Kasumi-1 (cell line): ENCODE measurements at places on chromosomes 3 and 15.

- DNase-seq = no peak
Observed at GRCh38 chr3:28924744-28925360, 356.0 kb upstream of the RBMS3 start.

DNA sequence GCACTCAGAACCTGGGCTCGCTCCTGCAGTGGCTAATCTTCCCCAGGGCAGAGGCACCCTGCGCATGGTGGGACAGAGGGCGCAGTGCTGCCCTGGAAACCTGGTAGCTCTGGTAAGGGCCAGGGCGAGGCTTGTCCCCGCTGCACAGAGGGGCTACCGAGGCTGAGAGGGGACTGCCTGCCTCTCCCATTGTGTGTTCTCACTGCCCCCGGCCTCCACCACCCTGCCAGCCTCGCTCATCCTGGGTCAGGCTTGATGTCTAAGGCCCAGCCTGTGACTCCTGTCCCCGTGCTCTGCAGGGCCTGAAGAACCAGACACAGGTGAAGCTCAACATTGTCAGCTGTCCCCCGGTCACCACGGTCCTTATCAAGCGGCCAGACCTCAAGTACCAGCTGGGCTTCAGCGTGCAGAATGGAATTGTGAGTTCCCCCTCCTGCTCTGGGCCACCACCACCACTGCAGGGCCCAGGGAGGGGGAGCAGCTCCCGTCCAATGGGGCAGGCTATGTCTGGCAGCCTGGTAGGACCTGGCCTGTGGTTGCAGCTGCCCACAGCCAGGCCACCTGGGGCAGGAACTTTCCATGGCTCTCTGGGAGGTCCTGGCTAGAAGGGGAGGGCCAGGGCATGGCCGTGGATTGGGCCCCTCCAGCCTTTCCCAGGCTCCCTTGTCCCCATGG is 161.5 kb downstream of the NSMCE3 start:
- no peak for DNase-seq

DNA sequence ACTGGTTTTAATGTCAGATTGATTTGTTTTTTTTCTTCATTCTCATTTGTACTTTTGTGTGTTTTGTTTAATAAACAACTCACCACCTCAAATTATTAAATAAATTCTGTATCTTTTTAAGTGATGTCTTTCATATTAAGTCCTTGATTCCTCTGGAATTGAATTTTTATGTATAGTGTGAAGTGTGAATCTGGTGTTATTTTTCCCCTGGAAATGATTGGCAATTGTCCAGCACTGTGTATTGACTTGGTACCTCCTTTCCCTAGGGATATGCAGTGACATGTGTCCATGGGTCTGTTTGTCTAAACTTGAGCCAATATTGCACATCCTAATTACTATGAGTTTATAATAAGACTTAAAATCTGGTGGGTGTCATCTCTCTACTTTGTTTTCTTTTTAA is 2.1 kb downstream of the RNU5B-1 start:
- no peak for DNase-seq

- DNase-seq = no peak
Observed at GRCh38 chr15:72536506-72536905, 62.4 kb downstream of the ARIH1 start.

- peak; percentile 80 for DNase-seq
Observed at GRCh38 chr15:70259028-70259424, 161.3 kb upstream of the TLE3 start.

- DNase-seq = no peak
Observed at GRCh38 chr3:8980756-8981257, 17.5 kb upstream of the RAD18 start.

DNA sequence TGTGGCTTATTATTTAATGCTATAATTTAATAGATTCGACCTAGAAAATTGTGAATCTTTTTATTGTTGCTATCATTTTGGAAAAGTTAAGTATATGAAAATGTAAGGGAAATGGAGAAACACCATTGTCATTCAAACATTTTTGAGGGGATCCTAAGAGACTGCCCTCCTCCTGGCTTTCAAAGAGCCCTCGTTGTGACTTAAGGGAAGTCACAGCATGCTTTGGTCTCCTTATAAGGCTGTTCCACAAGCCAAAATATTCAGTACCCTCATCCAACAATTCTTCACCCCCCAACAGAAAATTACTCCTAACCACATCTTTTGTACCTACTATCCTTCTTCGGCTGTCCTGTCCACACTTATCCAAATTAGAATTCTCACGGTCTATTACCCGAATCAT is 140.2 kb downstream of the GBE1 start:
- no peak for DNase-seq

DNA sequence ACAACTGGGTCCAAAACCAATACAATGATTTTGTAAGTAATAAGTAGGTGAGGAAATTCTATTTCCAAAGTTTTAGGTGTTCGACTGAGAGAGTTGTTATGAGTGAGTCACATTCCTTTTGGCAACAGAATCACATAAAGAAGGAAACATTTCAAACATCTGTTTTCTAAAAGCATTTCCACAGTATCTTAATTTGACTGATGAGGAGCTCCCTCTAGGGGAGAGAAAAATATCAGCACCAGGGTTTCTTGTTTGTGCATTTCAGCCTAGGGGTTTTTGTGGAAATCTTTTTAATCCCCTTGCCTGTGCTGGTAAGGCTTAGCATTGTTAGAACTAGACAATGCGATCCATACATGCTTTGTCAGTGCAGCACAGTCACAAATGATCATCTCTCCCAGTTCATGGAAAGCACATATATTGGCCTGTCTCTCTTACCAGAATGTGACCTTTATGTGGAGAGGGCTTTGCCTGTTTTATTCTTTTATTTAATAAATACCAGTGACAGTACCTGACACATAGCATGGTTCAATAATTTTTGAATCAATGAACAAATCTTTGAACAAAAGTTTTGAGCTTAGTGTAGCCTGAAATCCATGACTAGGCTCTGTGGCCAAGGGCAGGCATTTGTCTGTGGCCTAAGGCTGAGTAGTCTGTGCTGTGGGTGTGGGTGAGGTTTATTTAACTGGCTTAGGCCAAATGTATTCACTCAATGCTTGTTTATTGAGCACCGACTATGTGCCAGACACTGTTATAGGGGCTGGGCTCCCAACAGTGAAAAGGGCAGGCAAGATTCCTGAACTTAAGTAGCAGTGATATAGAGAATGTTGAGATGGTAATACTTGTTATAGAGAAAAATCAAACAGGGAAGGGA is 21.1 kb upstream of the IQCF6 start:
- DNase-seq = peak; percentile 67

- DNase-seq = peak; percentile 13
Observed at GRCh38 chr3:111072031-111072921, 660 bp downstream of the NECTIN3 start.

DNA sequence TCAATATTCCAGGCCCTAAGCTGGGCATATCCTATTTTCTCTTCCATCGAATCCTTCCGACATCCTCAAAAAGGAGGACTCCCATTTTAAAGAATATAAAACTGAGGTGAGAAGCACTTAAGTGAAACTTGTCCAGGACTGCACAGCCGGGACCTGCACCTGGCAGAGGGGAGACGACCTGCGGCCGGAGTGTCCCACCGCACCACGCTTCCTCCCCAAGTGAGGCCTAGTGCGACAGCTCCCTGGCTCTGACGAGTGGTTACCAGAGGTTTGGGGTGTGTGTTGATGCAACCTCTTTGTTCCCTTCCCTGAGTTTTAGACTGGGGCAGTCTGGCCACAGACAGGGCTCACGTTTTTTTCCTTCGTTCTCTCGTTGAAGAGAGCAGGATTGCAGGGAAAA is 24.9 kb upstream of the ATP2B2 start:
- DNase-seq = no peak

GRCh38 chr3:193805448-193805847 is 212.4 kb downstream of the OPA1 start:
- no peak for DNase-seq

GRCh38 chr3:158160958-158161357 is 51.1 kb downstream of the RSRC1 start:
- peak; percentile 7 for DNase-seq

DNA sequence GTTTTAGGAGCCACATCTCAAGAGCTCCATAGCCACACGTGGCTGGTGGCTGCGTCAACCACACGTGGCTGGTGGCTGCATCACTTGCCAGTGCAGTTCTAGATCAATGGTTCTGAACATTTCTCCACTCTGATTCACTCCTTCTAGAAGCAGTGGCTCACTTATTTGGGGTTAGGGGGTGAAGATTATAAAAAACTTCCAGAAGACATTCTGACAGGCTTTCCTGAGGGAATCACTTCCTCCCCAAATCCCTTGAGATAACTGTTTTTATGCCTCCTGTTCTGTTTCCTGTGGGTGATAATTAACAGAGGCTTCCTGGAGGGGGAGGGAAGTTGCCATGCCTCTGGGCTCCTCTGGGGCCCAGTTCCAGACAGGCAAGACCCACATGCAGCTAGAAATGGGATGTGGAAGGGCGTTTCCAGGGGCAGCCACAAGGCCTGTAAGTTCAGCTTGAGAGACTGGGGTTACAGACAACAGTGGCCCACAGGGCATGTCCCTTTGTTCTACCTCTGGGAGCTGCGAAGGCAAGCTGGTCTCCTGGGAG is 23.6 kb downstream of the HEG1 start:
- no peak for DNase-seq

DNA sequence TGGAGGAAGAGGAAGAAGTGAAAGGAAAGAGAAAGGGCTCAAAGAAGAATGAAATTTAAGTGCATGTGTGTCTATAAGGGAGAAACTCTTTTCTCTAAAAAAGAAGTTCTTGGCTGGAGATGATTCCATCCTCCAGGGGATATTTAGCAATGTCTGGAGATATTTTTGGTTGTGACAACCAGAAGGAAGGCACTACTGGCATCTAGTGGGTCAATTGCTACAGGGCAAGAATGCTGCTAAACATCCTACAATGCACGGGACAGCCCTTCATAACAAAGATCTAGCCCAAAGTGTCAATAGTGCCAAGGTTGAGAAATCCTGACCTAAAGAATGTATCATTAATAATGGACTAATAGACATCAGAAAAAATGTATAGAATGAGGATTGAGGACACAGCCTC is 57.4 kb upstream of the ST3GAL6 start:
- DNase-seq = no peak
